ENCODE measurements at places on chromosomes 4 and X.

DNA sequence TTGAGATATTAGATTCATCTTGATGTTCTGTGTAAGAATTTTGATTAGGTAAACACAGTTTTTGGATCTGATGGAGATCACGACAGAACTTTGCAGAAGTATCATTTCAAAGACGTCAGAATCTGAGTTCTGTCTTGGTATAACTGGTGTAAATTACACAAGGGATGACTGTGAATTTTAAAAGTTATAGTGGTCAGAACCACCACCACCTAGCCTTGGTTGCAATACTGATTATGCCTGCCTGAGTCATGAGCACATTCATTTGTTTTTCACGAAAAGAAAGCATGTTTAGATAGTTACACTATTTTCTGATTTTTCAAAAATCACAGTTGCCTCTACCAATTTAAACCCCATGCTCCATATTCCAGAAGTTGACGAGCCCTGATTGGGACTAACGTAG lies 54.8 kb downstream of the ZFX start:
- DNase-seq, result no peak

- no peak for DNase-seq
Measured at GRCh38 chr4:76687746-76688448, 210.0 kb downstream of the SOWAHB start.

DNA sequence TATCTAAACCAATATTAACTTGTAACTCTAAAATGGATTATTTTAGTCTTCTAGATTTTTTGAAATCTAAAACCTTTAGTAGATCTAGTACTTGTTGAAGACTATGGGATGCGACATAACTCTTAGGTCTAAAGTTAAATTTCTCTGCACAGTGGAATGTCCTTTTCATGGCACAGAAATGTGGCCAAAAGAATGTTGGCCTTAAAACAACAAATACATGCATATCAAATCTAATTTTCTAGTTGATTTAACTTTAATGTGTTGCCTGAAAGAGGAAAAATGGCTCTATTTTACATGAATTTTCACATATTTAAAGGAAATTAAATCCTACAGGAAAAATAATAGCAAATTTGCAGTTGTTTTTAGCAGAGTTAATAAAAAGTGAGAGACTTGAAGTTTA lies 30.3 kb downstream of the NFKB1 start:
- no peak for DNase-seq

DNA sequence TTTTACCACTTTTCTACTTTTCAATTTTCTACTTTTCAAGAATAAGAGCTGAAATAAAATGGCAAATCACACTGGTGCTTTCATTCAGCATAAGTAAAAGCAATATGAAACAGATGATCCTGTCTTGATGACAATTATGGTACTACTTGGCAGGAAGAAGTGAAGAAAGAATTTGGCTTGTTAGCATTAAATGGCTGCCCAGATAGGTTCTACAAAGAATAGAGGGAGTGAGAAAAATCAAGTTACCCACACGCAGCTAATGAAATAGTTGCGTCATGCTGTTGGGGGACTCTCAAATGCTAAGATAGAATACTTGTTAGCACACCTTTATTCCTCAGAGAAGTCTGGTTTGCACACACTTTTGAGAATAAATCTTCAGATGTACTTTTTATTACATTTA lies 12.5 kb upstream of the LCORL start:
- DNase-seq, result no peak

GRCh38 chr4:89160806-89161205 lies 49.5 kb downstream of the TIGD2 start:
- no peak for DNase-seq
